ENCODE measurements at places on chromosomes 11 and 22.

- no peak for DNase-seq
These were observed 56.9 kb upstream of the RASD2 start for GRCh38 chr22:35483730-35484129.

- no peak for DNase-seq
These were observed 151.6 kb downstream of the BBOX1 start for GRCh38 chr11:27192184-27192583.

DNA sequence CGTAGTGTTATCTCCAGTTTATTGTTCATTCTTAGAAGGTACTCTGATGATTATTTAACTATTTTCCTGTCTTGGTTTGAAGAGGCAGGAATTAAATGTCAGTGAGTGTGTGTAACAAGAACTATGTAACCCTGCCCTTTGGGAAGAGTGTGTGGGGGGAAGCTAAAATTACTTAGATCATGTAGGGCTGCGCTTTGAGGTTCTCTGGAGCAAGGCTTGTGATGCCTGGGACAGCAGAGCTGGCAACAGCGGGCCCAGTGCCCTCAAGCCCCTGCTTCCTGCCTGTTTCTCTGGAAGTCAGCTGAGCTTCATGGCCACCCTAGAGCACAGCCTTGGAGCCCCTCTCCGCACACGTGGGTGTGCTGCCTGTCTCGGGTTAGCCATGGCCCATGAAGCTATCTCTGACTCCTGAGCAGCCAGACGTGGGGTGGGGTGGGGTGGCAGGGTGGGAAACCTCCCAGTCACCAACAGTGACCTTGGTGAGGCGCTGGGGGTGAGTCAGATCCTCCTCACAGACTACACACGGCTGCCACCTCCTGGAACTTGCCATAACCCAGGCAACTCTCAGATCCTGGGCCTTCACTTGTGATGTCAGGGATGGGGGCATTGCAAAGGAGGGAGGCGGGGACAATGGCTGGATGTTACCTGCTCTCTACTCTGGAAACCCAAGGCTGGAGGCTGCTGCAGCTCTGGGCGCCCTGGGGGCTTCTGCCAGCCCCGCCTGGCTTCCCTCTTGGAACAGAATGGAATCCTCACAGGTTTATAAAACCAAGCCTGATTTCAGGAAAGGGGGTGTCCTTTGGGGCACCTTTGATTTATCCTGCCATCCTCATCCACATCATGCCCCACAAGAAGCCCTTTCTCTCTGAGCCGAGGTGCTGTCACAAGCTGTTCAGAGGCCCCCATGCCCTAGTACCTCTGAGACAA lies 88.6 kb downstream of the SNX19 start:
- DNase-seq = peak; percentile 85

GRCh38 chr11:120098503-120099020 lies 39.4 kb downstream of the TRIM29 start:
- DNase-seq = no peak

DNA sequence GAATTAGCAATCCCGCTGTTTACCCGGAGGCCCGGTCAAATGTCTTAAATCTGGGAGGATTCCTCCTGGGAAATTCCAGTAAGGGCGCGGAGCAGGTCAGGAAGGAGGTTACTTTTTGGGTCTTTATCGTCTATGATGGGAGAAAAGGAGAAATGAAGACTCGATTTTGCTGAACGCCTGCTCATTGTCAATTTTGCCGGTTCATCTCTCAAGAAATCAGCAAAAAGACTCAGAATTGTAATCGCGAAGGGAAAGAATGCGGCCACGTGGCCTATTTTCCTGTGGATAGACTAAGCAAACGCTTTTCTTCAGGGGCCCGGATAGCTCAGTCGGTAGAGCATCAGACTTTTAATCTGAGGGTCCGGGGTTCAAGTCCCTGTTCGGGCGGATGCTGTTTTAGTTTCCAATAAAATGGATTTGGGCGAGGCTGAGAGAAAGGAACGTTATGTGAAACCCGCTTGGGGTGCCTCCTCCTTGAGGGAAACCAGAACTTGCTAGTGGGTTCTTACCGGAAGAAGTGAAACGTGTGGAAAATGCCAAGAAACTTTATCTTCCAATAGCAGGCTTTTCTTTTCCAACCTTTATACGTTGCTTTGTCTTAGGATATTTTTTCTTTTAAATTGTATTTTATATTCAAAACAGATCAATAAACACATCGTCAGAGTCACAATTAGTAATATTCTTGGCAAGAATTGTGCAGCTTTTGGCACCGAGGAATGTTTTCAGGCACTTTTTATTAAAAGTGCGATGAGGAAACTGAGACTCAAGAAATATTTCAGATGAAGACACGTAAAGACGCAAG lies 45.0 kb downstream of the OR4D9 start:
- peak; percentile 23 for DNase-seq

DNA sequence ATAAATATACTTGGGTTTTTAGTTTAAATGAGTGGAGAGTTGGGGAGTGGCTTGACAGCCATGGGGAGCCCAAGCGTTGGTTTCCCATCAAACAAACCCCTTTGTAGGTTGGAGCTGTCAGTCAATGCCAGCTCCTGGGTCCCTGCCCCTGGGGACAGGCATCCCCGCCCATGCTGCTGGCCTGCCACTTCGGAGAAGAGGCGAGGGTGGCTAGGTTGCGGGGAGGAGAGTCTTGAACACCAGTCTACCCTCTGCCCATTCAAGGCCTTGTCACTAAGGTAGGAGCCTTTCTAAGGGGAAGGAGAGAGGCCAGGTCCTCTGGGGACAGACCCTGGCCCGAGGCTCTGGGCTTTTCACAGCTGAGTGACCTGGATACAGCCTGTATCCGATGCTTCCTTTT lies 211.9 kb upstream of the CADM1 start:
- no peak for DNase-seq

DNA sequence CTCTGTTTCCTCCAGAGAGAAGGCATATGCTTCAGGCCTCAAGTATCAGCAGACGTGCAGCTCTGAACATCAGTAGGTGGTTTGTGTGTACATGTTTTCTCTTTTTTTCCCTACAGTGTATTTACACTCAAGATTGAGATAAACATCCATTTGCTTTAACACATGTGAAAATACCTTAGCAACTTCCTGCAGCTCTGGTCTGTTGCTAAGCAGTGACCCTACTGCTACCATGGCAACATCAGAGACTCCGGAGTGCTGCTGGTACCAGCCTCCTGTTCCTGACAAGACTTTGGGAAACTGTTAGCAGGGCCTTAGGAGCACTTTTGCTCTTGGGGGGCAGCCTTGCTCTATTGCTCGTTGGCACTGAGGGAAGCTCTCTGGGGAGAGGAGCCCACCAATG lies 221.2 kb upstream of the PLET1 start:
- DNase-seq = no peak

- no peak for DNase-seq
These were observed 7.3 kb downstream of the OAF start for GRCh38 chr11:120217941-120218694.

GRCh38 chr11:93054279-93054678 lies 84.8 kb downstream of the MTNR1B start:
- DNase-seq = no peak

DNA sequence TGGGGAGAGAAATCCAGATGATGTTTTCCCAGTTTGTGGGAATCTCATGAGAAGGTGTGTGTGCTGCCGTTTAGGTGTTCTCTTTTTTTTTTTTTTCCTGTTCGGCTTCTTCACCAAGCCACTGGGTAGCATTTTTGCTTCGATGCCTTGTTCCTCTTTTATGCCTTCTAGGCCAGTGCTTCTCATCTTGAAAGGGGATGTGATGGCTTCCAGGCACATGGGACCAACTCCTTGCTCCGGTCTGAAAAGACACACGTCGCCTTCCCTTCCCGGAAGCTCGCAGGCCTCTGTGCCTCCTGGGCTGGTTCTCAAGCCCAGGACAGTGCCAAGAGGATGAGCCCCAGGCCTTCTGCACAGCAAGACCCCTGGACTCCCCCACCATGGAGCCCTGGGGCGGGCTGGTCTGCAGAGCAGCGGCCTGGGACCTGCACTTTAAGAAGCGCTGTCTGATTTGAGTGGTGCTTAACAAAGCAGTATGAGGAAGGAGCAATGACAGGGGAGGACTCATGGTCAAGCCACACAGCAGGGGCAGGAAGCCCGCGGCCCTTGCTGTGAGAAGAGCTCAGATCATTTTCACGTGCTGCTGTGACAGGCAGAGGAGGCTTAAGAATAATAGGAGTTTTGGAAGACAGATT lies 158.8 kb downstream of the MPPED1 start:
- peak; percentile 38 for DNase-seq

- DNase-seq = no peak
These were observed 72.5 kb downstream of the SWAP70 start for GRCh38 chr11:9736365-9736764.

- no peak for DNase-seq
These were observed 297.2 kb upstream of the FAT3 start for GRCh38 chr11:91927448-91927847.

All from iPS-NIHi11 (cell line).